ENCODE measurements at places on chromosomes 11 and 22. TPM values are rescaled to one million over a fixed set of nuclear protein-coding genes. Genes with fewer than 3 reads are reported as not detected.
A peak's percentile ranks its signal among the peaks of the same experiment; 100 is the strongest.

- DNase-seq, result peak; percentile 46
These were observed 154.3 kb downstream of the FBXO7 start for GRCh38 chr22:32628628-32629572.

DNA sequence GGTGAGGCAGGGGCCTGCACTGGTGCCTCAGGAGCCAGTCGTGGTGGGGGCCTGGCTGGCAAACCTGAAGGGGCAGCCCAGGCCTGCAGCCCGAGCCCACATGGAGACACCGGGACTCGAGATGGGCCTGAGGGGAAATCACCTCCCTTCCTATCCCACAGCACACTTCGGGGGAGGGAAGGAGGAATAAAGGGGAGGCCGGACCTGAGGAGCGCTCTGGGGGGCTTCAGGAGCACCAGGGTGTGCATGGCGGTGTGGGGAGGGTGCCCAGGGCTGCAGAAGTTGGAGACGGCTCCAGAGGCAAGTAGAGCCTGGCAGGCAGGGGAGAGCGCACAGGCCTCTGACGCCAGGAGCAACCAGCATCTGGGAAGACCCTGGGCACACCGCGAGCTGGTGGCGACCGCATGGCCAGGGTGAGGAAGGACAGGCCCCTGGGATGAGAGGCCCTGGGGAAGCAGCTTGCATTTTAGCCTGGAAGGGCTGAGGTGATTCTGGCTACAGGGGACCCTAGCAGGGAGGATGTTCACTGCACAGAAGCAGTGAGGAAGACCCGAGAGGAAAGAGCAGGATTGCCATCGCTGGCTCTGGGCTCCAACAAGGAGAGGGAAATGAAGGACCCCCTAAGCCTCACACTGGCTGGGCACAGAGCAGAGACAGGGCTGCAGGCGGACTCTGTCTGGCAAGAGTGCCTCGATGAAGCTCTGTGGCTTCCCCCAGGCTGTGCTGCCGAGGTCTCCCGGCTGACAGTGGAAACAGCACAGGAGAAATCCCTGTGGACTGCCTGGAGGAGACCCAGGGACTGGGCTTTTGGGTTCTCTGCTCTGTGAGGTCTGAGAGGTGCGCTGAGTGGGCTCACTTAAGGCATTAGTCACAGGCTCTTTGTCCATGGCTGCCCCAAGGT, 457.7 kb downstream of the BRD1 start:
- no peak for DNase-seq

DNA sequence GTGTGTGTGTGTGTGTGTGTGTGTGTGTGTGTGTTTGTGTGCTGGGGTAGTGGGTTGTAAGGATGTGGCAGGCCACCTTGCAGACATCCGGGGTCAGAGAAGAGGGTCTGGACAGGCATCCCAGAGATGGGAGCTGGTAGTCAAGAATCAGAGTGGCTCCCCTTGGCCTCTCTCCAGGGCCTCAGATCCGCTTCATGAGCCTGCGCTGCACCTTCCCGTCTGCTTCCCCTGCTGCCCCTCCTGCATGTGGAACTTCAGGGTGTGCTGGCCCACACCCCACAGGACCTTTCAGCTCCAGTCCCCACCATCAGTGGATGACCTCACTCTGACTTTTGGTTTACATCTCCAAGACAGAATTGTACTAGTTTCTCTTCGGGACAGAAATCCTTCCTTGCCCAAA, 31.2 kb downstream of the TREH start:
- DNase-seq, result no peak

DNA sequence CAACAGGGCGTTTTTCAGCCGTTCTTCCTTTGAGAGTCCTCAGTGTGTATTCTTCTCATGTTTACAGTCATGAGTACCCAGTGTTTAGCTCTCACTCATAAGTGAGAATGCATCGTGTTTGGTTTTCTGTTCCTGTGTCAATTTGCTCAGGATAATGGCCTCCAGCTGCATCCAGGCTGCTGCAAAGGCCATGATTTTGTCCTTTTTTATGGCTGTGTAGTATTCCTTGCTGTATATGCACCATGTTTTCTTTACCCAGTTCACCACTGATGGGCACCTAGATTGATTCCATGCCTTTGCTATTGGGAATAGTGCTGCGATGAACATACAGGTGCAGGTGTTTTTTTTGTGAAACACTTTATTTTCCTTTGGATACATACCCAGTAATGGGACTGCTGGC, 23.5 kb downstream of the B3GAT1 start:
- no peak for DNase-seq

Gene GRIA4
- polyA plus RNA-seq, result 7.5 TPM

GRCh38 chr11:36450110-36450572, 59.9 kb downstream of the TRAF6 start:
- DNase-seq, result no peak

DNA sequence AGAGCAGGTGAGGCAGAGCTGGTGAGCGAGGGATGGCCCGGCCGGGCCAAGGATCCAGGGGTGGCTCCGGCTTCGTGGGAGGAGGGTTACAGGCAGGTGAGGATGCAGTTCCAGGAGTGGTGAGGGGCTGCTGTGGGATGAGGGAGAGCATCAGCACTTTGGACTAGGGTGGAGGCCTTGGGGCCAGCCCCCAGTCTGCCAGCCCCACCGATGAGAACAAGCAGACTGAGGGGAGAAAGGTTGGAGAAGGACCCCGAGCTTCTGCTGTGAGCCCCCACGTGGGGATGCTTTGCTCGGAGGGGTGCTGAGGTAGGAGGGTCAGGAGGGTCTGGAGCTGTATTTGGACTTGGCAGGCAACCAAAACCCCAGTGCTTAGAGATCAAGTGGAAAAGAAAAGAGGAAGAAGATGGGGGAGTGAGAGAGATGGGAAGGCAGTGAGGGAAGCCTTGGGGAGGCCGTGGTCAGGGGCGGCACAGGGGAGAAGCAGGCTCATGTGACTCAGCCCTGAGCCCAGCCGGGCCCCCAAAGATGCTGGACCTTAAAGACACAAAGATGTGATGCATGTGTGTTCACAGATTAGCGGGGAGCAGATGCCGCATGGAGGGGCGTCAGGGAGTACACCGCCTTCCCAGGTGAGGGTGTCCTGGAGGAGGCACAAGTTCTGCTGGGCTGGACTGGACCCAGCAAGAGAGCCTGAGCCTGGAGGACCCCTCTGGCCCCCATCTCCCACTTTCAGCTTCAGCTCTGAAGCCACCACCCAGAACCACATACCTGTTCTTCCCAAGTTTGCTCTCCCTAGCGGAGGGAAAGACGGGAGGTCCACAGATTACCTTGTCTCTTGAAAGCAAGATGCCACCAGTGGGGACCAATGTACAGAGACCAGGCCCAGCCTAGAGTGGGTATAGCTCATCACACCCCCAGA, 91.3 kb downstream of the CDKN1C start:
- DNase-seq, result no peak

Gene SOX6
- polyA plus RNA-seq, result 27.8 TPM

Gene CD248
- polyA plus RNA-seq, result 72.1 TPM
